Stimulated activated CD8-positive, alpha-beta memory T cell treated with anti-CD3 and anti-CD28 coated beads, Interleukin-12 subunit alpha, Interleukin-12 subunit beta, amount 100 ng/mL, for 4 hours (primary cell): ENCODE measurements at places on chromosomes 11 and 22.

DNA sequence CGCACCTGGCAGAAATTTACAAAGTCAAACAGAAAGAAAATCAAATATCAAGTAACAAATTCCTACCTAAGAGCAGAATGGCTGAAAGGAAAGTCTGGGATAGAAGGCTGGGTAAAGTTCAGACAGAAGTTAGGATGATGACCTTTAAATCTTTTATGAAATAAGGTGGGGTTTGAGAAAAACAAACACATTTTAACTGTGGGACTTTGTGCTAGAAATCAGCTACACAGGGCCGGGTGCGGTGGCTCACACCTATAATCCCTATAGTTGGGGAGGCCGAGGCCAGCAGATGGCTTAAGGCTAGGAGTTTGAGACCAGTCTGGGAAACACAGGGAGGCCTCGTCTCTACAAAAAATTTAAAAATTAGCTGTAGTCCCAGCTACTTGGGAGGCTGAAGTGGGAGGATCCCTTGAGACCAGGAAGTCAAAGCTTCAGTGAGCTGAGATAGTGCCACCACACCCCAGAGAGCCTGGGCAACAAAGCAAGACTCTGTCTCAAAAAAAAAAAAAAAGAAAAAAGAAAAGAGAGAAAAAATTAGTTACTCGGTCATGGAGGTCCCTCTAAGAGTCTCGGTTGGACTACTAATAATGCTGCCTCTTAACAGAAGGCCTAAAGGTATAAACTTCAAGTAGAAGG lies 119.7 kb upstream of the BID start:
- no peak for DNase-seq

- DNase-seq = no peak
These were observed 76.9 kb downstream of the DEPDC5 start for GRCh38 chr22:31830721-31831070.

GRCh38 chr11:15594607-15595006 lies 479.9 kb downstream of the INSC start:
- no peak for DNase-seq

- no peak for DNase-seq
These were observed 592.4 kb downstream of the TBC1D22A start for GRCh38 chr22:47354668-47355387.

DNA sequence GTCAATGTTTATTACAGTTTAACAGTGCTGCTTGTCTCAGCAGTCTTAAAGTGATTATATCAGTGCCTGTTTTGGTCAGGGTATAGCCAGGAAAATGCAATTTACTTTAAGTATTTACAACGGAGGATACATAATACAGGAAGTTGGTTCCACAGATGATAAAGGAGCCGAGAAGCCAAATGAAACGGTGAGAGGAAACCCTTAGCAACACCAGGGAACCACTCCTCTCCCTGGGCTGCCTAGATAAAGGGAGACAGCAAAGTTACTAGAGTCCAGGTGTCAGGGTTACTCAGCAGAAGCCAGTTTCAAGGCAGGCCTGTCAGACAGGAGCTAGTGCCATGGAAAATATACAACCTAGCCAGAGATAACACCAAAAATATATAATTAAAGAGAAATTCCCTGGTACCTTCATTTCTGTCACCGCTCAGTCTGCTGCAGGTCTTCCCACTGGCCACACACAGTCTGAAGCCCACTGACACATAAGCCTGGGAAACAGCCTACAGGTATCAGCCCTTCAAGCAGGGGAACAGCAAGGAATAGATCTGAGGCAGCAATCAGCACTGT lies 55.5 kb downstream of the FAM76B start:
- no peak for DNase-seq

DNA sequence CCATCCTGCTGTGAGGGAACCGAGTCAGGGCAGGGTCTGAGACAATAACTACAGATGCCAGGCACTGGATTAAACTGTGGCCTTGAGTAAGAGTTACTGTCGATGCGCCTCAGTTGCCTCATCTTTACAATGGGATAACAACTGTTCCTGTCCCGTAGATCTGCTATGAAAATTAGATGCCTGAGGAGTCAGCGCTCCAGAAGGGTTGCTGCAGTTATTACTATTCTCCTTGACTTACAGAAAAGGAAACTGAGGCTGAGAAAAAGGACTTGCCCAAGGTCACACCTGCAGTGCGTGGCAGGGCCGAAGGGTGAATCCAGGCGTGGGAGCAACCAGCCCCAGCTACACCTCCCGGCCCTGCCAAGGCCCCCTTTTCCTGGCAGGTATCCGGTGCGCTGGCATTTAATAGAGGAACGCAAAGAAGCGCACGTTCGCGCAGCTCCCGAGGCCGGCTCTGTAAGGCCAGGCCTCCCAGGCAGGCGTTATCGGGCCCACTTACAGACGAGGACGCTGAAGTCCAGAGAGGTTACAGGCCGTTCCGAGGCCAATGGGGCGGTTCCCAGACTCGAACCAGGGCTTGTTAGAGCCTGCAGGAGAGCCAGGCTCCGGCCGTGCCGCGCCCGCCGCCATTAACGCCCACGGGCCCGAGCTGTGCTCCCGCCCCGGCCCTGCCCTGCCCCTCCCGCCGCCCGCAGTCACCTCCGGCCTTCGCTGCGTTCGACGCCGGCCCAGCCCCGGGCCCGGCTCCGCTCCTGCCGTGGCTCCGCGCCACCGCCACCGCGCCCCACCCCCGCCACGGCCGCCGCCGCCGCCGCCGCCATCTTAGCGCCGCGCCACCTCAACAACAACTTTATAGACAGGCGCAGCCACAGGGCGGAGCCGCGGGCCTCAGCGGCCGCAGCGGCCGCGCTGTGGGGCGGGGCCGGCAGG lies at the start of gene C11orf68:
TSS of gene C11orf68 (minus strand) at position 852 of the 930 bp plus-strand sequence. CDS start at position 821, 31 bp downstream.
- no peak for DNase-seq

- no peak for DNase-seq
These were observed 76.2 kb upstream of the VPREB1 start for GRCh38 chr22:22168190-22168940.

DNA sequence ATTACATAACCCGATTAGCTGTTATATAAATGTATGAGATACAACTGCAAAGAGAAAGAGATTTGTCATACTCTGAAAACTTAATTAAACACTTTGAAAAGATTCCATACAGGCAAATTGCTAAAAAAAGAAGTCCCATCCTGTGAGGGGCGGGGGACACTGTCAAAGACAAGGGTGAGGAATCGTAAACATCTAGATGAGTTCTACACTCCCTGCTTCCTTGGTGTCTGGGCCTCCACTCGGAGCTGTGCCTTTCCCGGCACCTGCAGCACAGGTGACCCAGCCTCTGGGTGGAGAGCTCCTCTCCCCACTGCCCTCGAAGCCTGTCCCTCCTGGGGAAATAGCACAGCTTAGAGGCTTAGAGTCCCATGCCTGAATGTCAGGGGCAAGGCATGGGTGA lies 69.2 kb upstream of the CRYBB3 start:
- no peak for DNase-seq
